ENCODE measurements at places on chromosomes 7 and 10. TPM values are rescaled to one million over a fixed set of nuclear protein-coding genes. Genes with fewer than 3 reads are reported as not detected.

The LOXL4 gene
- 0.68 TPM for total RNA-seq

The LLCFC1 gene
- total RNA-seq, result not detected

The ELOVL3 gene
- not detected for total RNA-seq

The SORCS1 gene
- total RNA-seq, result not detected

The ACSL5 gene
- total RNA-seq, result 66.1 TPM

The CYP3A7 gene
- not detected for total RNA-seq

The SMARCD3 gene
- total RNA-seq, result 0.85 TPM

The CCDC3 gene
- total RNA-seq, result 1.4 TPM

The ACTL6B gene
- total RNA-seq, result not detected

The PRSS37 gene
- total RNA-seq, result not detected

The PLXDC2 gene
- total RNA-seq, result 5.5 TPM

The ANKRD26 gene
- total RNA-seq, result 8.7 TPM

The LEP gene
- not detected for total RNA-seq

The SLC29A3 gene
- 2.6 TPM for total RNA-seq

The OPN4 gene
- total RNA-seq, result not detected

Measured in dermis blood vessel endothelial cell (primary cell).